Stimulated activated CD4-positive, alpha-beta T cell treated with anti-CD3 and anti-CD28 coated beads, Interleukin-15, amount 100 ng/mL, for 1 hour (primary cell): ENCODE measurements at places on chromosomes 11 and 22.

DNA sequence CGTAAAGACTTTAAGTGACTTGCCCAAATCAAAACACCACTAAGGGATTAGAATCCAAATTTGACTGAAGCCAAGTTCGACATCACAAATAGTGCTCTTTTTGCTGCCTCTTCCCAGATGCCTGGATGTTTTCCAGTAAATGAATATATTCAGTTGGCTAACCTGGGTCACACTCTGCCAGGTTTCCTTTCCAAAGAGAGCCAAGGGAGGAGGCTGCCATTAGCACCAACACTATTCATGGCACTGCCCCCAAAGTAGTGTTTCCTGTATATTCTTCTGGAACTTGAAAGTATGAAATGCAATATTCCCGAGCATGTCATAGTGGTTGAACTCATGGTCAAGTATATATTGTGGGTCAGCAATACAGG lies 219.3 kb upstream of the UBASH3B start:
- no peak for DNase-seq

GRCh38 chr11:73240190-73240781 lies 22.2 kb downstream of the P2RY2 start:
- DNase-seq = no peak

- no peak for DNase-seq
These were observed 15.0 kb downstream of the USH1C start for GRCh38 chr11:17528906-17529843.

DNA sequence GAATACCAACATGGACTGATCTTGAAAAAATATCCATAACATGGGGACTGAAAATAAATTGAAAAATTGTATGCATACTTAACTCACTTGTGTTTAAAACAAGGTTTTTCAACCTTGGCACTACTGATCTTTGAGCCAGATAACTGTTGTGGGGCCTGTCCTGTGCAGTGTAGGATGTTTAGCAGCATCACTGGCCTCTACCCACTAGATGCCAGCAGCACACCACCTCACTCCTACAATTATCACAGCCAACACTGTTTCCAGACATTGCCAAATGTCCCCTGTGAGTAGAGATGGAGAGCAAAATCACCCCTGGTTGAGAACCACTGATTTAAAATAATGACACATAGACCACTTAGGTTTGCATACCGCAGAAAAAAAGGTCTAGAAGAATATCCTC lies 45.0 kb upstream of the SLC1A2 start:
- DNase-seq = no peak

DNA sequence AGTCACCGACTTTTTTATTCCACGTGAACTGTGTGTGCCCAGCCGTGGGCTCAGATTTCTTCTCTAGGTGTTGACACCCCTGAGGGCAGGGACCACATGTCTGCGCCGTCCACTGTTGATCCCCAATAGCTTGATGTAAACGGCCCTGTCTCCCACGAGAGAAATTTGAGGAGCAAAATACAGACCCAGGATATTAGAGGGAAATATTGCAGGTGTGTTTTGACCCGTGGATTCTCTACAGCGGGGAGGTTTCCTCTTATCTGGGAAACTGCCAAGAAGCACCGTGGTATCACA lies 437.5 kb downstream of the TBC1D22A start:
- no peak for DNase-seq

GRCh38 chr22:28443526-28443876 lies 236.1 kb downstream of the TTC28 start:
- DNase-seq = no peak

GRCh38 chr11:1845095-1845429 lies 6.3 kb downstream of the TNNI2 start:
- no peak for DNase-seq

DNA sequence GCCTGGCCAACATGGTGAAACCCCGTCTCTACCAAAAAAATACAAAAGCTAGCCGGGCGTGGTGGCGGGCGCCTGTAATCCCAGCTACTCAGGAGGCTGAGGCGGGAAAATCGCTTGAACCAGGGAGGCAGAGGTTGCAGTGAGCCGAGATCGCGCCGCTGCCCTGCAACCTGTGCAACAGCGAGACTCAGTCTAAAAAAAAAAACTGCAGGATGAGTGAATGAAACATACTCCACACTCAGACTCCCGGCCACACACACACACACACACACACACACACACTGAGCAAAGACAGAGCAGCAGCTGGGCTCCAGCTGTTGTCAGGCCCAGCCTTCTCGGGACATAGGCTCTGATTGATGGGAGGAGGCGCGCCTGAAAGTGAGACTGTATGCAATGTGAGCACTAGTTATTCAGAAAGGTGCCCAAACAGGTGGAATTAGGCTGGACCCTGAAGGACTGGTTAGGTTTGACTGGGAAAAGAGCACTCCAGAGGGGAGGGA lies 1.5 kb upstream of the PLEKHA7 start:
- no peak for DNase-seq

GRCh38 chr11:123760894-123761293 lies 6.6 kb upstream of the OR6X1 start:
- no peak for DNase-seq
